ENCODE measurements at places on chromosomes 3 and 15.

DNA sequence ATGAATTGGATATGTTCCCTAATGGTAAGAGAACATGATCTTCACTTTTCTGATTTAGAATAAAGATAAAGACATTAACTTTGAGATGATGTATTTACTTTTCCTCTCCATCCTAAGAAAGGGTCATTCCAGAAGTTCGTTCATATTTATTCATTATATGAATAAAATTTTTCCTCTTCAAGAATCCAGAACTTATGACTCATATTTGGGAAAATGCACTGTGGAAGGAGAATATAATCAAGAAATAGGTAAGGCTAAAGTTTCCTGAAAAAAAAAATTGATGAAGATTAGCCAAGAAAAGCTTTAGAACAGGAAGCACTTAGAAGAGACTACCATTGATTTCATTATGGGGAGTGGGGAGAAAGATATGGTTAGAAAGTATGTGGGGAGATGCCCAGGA is 36.5 kb upstream of the CBLB start:
- DNase-seq: no peak

GRCh38 chr3:173591401-173591800 is 193.9 kb downstream of the NLGN1 start:
- DNase-seq: no peak

DNA sequence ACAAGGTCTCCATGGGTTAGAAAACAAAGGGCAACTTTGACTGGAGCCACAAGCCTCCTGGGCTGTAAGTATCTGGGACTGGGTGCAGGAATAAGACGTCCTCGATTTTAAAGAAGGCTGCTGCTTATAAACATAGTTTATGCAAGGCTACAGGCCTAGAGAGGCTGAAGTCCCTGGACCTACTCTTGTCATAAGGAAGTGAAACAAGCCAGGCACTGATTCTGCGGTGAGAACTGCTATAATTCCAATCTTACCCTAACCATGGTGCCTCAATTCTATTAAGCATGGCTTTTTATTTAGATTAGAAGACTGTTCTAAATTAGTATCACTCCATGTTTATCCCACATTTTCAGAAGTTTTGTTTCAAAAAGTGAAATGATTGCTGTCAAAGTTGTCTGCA is 777.6 kb downstream of the PLOD2 start:
- no peak for DNase-seq

GRCh38 chr3:14474363-14475081 is 65.6 kb downstream of the GRIP2 start:
- DNase-seq: no peak

- no peak for DNase-seq
Observed at GRCh38 chr3:157087373-157087772, 72.6 kb downstream of the CCNL1 start.

GRCh38 chr15:75347222-75348033 is 589 bp downstream of the NEIL1 start:
- peak; percentile 32 for DNase-seq

GRCh38 chr3:42827654-42828053 is 18.4 kb downstream of the ACKR2 start:
- no peak for DNase-seq

DNA sequence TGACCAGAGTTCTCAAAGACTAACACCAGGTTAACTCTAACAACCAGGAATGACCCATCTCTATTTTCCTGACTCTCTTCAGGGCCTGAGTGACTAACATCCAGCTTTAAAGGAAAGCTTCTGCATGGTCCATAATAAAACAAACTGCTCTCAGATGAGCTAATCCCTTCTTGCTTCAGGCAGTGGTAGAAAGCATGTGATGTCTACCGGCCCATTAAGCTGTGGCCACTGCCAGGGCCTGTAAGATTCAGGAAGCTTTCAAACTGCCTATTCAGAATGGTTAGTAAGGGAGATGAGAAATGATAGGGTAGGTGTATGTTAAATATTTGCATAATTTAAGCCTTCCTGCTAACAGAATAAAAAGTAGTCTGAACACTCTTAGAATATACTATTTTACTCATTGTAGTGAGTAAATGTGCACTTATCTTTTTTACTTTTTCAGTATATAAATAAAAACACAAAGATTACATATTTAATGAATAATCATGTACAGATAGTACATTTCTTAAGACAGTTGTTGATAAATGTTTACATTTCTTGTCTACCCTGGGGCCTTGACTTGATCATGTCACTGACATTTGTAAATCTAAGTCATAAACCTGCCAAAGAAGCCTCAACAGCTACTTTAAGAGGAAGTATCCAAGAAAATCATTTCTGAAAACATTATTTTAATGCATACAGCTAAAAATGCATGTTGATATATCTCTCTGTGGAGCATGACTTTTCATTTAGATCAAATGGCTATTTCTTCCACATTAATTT is 222.0 kb downstream of the MCTP2 start:
- peak; percentile 21 for DNase-seq

DNA sequence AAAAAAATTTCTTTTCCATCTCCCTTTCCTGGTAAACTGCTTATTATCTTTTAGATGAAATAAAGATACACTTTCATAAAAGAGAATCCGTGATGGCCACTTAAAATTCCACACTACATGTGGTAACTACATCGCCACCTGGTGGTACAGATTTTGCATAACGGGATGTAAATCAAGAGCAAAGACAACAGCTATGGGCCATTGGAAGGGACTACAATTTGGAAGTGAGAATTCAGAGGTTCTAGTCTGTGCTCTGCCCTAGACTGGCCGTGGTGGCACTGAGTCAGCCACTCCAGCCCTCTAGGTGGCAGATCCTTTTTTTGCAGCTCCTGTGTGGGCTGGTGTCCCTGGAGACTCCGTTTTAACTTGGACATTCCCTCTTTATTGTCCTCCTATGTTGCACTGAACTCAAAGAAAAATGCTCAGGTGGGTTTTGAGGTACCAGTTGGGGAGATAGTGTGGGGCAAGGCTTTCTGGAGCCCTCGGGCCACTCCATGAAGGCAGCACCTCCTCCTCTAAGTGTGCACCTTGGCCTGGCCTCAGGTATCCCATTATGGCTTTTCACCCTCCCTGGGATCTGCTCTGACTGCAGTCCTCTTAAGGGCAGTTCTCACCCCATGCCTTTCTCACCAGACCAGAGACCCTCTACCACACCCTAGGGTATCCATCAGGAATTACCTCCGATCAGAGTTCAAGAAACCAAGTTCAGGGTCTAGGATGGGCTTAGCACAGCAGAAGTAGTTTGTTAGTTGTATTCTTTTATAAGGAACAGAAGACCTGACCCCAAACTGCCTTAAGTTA is 54.9 kb downstream of the SPSB4 start:
- peak; percentile 39 for DNase-seq

DNA sequence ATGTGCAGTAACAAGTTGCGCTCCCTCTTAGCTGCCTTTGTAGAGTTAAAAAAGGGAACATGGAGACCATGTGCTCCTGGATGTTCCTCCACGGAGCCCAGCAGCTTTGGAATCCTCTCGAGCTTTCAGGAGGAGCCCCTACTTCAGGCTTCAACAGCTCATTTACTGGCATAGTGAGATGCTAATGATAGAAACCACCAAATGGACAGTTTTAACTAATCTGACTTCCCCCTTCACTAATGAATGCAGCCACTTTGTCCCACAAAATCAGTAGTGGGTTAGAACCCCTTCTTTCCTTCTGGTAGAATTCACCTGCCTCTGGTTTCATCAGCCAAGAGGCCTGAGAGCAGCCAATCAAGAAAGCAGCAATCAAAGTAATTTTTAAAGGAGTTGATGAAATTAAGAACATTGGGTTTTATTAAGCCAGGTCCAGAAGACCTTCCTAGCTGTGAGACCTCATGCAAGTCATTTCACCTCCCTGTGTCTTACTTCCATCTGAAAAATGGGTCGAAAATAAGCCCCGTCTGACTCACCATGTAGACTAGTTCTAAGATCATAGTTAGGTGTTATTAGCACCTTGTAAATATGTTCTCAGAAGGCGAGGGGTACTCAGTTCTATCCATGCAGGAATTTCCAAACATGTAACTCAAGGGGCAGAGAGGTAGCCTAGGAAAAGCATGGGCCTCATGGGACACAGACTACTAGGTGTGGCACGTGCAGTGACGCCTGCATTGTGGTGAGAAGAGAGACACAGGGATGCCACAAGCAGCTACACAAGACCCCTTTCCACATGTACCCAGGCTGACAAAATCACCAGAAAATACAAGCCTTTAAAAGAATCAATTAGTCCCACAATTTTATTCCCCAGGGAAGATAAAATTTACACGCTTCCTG is 179.7 kb upstream of the LPP start:
- no peak for DNase-seq

DNA sequence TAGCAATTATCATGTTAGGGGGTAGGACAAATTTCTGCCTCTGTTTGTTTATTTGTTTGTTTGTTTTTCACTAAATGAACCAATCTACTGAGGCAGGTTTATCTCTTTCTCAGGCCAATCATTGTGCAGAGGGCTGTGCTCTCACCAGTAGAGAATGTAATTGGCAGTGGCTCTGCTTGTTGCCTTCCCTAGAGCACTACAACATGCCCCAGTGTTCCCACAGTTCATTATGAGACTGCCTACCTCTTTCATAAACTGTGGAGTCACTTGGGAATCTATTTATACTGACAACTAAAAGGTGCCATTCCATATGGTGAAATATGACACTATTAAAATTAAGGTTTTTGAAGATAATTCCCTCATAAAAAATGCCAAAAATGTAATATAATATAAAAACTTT is 196.3 kb upstream of the ALCAM start:
- DNase-seq: no peak
